ENCODE measurements at places on chromosomes 1 and 21. TPM values are rescaled to one million over a fixed set of nuclear protein-coding genes. Genes with fewer than 3 reads are reported as not detected.

DNA sequence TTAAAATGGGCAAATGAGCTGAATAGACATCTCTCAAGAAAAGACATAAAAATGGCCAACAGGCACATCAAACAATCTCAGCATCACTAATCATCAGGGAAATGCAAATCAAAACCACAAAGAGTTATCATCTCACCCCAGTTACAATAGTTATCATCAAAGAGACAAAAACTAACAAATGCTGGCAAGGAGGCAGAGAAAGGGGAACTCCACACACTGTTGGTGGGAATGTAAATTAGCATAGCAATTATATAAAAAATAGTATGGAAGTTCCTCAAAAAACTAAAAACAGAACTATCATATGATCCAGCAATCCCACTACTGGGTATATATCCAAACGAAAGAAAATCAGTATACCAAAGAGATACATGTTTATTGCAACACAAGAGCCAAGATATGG lies 68.7 kb downstream of the DENND1B start:
- H3K4me3 ChIP-seq, result no peak overlapping the region
- no peaks in the 10 kb centered on the region for H3K4me1 ChIP-seq
- H3K36me3 ChIP-seq, result no peaks in the 10 kb centered on the region

The ZNF683 gene
- polyA plus RNA-seq, result 0.55 TPM

The FCGR2B gene
- not detected for polyA plus RNA-seq

The EPB41 gene
- 118 TPM for polyA plus RNA-seq

DNA sequence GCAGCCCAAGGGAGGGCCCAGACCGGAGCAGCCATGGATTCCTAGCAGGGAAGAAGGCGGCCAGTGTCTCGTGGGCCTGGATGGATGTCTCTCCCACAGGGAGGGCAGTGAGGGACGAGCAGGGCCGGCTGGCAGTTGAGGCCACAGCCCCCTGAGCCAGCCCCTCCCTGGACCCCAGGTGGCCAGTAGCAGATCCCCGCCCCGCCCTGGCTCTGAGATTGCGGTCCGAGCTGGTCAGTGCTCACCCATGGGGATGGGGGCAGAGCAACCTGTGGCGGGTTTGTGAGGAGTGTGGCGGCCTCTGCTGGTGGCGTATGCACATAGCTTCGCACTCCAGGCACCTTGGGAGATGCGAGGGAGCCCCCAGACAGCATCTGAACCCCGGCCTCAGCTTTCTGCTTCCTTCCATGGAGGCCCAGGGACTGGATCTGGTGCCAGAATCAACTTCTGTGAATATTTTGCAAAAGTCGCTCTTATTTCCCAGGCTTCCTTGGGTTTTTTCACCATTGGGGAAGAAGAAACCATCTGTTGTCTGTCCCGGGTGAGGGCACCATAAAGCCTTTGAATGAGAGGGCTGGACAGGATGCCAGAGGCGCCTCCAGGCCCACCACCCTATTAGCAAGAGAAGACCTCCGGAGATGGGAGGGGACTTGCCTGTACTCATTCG lies 8.4 kb upstream of the KCNN3 start:
- no peaks in the 10 kb centered on the region for H3K27me3 ChIP-seq
- H3K4me1 ChIP-seq, result no peaks in the 10 kb centered on the region
- H3K36me3 ChIP-seq, result no peaks in the 10 kb centered on the region
- H3K27ac ChIP-seq, result no peak overlapping the region
- peak; percentile 42 for DNase-seq
- H3K4me3 ChIP-seq, result no peak overlapping the region

DNA sequence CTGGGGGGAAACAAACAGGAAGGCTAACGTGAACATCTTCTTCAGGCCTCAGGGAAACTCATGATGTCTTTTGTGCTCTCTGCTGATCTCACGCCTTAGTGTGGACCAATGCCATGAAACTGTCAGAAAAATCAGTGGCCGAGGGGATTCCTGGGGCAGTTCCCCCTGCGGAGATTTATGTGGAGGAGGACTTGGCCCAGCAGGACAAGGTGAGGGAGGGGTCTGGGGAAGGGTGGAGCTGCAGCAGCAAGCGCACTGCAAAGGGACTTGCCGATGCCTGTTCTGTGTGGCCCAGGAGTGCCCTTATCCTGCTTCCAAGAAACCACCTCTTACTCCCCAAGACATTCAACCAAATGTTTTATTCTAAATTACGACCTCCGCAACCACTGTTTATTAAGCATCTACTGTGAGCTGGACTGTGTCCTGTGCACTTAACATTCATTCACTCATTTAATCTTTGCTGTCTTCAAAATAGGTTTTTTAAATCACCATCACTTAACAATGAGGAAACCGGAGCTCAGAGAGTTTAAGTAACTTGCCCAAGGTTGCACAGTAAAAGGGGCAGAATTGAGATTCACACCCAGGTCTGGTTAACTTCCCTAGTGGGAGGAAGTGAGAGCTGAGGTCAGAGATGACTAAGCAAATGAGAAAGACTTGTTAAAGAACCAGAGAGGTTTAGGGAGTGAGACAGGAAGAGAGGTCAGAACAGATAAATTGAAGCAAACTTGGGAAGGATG lies 49.7 kb downstream of the FHAD1 start:
- H3K4me1 ChIP-seq, result no peaks in the 10 kb centered on the region
- H3K4me3 ChIP-seq, result no peak overlapping the region
- H3K36me3 ChIP-seq, result no peaks in the 10 kb centered on the region
- no peak overlapping the region for H3K27ac ChIP-seq

DNA sequence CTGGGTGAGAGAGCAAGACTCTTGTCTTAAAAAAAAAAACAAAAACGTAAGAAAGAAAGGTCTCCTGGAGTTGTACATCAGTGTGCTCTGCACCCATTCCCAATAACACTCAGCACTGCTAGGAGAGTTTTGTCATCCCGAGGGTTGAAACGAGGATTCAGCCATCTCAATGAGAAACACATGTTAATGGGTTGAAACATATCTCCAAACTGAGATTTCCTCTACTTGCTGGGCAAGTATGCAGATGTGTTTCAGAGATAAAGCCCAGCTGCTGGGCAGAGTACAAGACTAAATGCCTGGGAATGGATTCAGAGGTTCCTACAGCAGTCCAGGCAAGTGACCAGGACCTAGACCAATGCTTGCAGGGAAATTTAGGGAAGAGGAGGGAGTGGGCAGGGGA lies 2.6 kb upstream of the MFN2 start:
- no peak overlapping the region for H3K27ac ChIP-seq
- peaks cover 26% of the 10 kb centered on the region for H3K4me1 ChIP-seq
- peaks cover 7% of the 10 kb centered on the region for H3K36me3 ChIP-seq
- no peaks in the 10 kb centered on the region for H3K27me3 ChIP-seq
- no peak overlapping the region for H3K4me3 ChIP-seq

The DNAJC6 gene
- 1.0 TPM for polyA plus RNA-seq

The NCMAP gene
- polyA plus RNA-seq, result not detected

The PADI6 gene
- 0.14 TPM for polyA plus RNA-seq

GRCh38 chr1:234746798-234747196 lies 136.8 kb upstream of the IRF2BP2 start:
- no peak for DNase-seq
- H3K27ac ChIP-seq, result no peak overlapping the region
- no peaks in the 10 kb centered on the region for H3K36me3 ChIP-seq

The BSND gene
- not detected for polyA plus RNA-seq

DNA sequence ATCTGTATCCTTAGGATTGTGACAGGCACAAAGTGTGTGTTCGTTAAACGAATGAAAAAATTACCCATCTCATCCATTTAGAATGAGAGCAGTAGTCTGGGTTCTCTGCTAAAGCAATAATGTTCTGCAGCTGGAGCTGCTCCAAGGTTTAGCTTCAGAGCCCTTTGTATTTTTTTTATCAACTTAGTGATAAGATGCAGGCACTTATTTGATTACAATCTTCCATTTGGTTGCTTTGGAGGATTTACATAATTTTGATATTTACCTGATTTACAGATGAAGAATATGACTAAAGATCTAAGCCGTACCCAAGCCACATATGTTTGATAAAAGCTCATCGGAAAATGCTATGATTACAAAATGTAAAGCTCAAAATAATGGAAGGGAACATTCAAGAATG lies 201.2 kb downstream of the KCTD3 start:
- no peaks in the 10 kb centered on the region for H3K36me3 ChIP-seq
- no peak overlapping the region for H3K4me3 ChIP-seq
- no peak for DNase-seq
- no peaks in the 10 kb centered on the region for H3K4me1 ChIP-seq
- H3K27ac ChIP-seq, result no peak overlapping the region

- H3K27me3 ChIP-seq, result peaks cover 22% of the 10 kb centered on the region
- H3K4me3 ChIP-seq, result peak overlapping the region; percentile 35
- DNase-seq, result no peak
Observed at GRCh38 chr1:65149351-65150107, 1.5 kb downstream of the AK4 start.

The SHE gene
- not detected for polyA plus RNA-seq

The RGS4 gene
- not detected for polyA plus RNA-seq

The LRRC39 gene
- not detected for polyA plus RNA-seq

DNA sequence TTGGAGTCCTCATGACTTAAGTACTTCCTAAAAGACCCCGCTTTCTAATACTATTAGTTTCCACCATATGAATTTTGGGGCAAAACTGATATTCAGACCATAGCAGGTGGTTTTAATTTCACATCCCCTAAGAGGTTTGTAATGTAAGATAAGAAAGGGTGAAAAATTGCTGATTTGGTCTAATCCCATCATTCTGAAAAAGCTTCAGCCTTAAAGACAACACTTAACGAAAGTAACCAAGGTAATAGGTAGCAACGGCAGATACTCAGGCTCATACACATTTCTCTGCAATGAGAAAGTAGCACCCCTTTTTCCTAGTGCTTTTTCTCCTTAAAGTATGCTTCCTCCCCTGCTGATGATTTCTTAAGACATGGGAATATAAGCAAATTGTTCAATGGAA lies 376.9 kb upstream of the LYPLAL1 start:
- H3K27me3 ChIP-seq, result no peaks in the 10 kb centered on the region
- H3K4me3 ChIP-seq, result no peak overlapping the region
- no peaks in the 10 kb centered on the region for H3K36me3 ChIP-seq
- no peaks in the 10 kb centered on the region for H3K4me1 ChIP-seq
- DNase-seq, result no peak

DNA sequence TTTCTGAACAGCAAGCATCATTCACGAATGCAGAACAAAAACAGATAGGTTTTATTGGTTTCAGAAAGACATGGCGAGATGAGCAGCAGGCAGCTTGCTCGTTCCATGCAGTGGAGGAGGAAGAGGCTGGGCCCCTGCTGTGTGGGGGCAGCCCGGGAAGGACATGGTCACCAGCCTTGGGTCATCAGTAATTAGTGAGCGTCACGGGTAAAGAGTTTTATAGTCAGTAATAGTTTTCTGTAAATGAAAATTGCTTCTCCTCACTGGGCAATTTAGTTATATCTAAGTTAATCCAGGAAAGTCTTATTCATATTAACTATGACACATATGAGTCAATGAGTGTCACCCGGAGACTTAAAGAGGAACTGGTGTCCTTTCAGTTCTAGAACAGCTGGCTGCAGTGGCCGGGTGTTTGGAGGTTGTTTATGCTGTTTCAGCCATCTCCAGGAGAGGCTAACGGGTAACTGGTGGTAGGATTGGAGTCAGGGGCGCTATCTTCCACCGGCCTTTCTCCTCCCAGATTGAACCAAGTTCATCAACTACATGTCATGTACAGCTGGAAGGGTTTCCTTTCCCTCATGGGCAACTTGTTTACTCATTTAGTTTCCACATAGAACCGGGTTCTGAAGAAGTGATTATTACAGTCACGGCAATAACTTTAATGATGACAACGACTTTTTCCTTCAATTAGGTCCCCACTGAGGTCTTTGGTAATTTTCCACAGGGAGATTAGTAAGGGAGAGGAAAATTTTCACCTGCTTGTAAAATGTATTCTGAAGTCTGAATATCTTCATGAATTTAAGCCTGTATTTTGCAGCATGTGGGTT lies 34.6 kb upstream of the SLC45A1 start:
- no peak overlapping the region for H3K27ac ChIP-seq
- H3K4me3 ChIP-seq, result no peak overlapping the region
- H3K36me3 ChIP-seq, result no peaks in the 10 kb centered on the region
- DNase-seq, result no peak
- H3K4me1 ChIP-seq, result no peaks in the 10 kb centered on the region

DNA sequence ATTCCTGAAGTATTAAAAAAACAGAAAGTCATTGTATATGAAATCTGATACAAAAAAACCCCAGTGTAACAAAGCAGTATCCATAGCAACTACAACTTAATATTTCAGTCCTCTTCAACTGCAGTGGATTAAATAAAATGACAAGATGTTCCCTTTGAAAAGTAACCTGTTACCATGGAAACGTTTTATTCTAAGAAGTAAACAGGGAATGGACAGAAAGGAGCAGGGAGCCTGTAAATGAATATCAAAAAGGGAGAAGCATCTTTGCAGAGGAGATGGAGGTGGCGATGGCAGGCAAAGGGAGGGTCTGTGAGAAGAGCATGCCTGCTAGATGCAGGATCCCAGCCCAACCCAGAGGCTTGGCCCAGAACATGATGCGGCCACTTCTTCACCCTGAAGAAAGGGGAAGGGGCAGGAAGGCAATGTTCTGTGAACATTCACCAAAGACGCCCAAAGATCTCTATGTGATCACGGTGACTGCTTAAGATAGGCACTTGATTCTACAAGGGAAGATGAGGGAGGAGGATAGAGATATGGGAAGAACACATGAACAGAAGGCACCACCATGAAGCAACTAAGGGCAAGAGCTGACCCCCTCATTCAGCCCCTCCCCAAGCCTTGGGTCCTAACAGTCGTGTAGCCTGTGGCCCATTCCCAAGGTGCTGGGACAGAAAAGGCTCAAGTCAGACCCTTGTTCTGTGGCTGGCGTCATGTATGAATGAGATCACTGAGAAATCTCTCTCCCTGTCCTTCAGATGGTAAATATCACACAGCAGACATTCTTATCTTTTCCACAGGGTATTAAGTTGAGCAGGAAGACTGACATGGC lies 200.0 kb downstream of the SLC45A1 start:
- no peaks in the 10 kb centered on the region for H3K27me3 ChIP-seq
- no peak overlapping the region for H3K27ac ChIP-seq
- H3K4me1 ChIP-seq, result peaks cover 29% of the 10 kb centered on the region
- H3K36me3 ChIP-seq, result no peaks in the 10 kb centered on the region
- H3K4me3 ChIP-seq, result no peak overlapping the region

GRCh38 chr1:206558794-206559671 lies 51.7 kb downstream of the RASSF5 start:
- H3K27ac ChIP-seq, result peak overlapping the region; percentile 83
- peaks cover 31% of the 10 kb centered on the region for H3K36me3 ChIP-seq
- peak overlapping the region; percentile 99 for H3K4me3 ChIP-seq
- no peaks in the 10 kb centered on the region for H3K27me3 ChIP-seq

DNA sequence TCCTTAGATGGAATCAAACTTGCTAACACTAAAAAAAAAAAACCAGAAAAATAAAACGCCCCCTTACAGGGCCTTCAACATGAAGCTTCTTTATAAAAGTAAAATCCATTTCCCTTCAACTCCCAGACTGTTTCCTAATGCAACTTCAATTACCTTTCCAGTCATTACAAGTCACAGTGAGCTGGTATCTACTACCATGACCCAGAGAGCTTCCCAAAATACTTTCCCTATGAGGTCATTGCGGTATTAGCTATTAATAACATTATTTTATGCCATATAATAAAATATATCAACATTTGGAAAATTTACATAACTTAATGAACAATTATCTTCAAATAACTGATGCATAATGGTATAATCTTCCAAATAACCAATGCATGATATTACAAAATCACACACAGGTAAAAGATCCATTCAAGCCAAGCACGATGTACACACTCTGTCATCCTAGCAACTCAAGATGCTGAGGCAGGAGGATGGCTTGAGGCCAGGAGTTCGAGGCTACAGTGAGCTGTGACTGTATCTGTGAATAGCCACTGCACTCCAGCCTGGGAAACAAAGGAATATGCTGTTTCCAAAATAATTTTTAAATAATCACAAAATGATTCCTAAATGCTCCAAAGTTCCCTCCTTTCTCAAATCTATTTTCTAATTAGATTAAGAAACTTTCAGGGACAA lies 24.1 kb downstream of the EIF4G3 start:
- peaks cover 3% of the 10 kb centered on the region for H3K36me3 ChIP-seq
- DNase-seq, result no peak
- H3K27me3 ChIP-seq, result no peaks in the 10 kb centered on the region
- H3K4me1 ChIP-seq, result no peaks in the 10 kb centered on the region
- H3K4me3 ChIP-seq, result no peak overlapping the region

The KCND3 gene
- polyA plus RNA-seq, result not detected

Data from CD4-positive, CD25-positive, alpha-beta regulatory T cell (primary cell).